IPS DF 6.9 (cell line): ENCODE measurements at places on chromosomes 6 and 20.

DNA sequence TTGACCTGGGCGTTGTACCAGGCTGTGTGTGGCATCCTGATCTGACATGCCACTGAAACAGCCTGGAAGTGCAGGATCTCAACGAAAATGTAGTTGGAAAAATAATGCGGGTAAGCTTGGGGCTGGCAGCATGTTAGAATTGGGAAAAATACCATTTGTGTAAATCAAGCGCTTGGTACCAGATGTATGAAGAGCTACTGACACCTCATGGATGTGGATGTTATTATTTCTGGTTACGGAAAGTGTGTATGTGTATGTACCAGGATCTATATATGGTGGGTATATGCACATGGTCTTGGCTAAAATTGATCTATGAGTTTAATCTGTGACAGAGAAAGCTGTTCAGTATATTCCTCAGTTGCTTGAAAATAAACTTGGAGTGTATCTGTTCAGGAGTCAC is 22.7 kb downstream of the HIVEP1 start:
- DNase-seq = no peak

DNA sequence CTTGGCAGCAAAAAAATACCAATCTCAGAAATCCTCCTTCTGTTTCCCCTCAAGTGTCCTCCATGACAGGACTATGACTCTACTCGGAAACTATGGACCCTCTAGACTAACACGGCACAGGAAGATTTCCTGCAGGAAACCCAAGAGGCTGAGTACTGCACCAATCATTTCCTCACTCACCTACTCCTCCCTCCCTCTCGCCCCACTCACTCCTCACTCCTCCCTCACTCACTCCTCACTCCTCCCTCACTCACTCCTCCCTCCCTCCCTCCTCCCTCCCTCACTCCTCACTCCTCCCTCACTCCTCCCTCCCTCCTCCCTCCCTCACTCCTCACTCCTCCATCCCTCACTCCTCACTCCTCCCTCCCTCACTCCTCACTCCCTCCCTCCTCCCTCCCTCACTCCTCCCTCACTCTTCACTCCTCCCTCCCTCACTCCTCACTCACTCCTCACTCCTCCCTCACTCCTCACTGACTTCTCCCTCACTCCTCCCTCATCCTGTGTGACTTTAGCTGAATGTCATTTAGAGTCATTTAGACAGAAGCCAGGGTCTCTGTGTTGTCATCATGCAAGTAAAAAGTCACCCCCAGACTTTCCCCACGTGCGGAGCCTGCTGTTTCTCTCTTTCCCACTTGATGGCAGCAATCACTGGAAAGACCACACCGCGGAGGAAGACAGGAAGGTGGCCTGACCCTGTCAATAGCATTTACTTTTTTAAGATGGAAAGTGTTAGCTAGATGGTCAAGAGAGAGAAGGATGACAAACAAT is 226.8 kb upstream of the PDE10A start:
- DNase-seq = peak; percentile 39

GRCh38 chr6:141056945-141057625 is 1075.6 kb upstream of the GJE1 start:
- no peak for DNase-seq

DNA sequence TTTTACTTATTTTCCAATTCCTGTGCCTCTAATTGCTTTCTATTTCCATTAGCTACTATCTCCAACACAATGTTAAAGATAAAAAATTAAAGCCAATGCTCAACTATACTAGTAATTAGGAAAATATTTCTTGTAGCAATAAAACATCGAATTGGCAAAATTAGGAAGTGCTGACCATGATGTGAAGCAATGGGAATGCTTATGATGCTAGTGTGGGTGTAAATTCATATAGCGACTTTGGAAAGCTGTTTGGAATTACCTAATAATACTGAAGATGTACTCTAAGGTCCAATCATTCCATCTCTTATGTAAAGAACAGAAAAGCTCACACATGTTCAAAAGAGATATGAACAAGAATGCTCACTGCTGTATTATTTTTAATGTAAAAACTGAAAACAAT is 78.2 kb downstream of the UBE3D start:
- no peak for DNase-seq

DNA sequence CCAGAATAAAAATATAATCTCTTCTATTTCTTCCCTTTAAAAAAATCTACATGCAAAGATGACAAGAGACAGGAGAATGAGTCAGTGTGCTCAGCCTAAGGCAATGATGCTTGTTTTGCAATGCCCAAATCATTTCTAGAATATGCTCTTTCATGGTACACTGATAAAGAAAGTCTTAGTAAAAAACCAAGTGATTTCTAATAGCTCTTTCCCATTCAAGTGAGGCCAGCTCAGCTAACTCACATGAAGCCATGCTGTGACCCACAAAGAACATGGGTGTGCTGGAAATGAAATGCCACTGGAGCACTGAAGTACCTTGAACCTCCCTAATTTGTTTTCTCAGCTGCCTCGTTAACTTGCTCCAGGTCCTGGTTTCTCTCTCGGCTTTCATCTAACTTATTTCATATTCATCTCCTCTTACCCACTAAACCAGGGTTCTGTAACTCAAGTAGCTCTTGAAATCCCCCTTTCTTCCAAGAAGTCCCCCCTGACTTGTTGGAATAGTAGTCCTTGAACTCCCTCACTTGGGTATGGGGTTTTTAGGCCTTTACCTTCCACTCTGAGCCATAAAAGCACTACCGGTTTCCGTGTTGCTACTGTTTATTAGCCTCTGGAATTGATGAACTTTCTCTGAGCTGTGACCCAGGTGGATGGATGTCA is 92.7 kb downstream of the IRF4 start:
- DNase-seq = no peak

- no peak for DNase-seq
Measured at GRCh38 chr20:35673884-35674283, 9.2 kb upstream of the CPNE1 start.

DNA sequence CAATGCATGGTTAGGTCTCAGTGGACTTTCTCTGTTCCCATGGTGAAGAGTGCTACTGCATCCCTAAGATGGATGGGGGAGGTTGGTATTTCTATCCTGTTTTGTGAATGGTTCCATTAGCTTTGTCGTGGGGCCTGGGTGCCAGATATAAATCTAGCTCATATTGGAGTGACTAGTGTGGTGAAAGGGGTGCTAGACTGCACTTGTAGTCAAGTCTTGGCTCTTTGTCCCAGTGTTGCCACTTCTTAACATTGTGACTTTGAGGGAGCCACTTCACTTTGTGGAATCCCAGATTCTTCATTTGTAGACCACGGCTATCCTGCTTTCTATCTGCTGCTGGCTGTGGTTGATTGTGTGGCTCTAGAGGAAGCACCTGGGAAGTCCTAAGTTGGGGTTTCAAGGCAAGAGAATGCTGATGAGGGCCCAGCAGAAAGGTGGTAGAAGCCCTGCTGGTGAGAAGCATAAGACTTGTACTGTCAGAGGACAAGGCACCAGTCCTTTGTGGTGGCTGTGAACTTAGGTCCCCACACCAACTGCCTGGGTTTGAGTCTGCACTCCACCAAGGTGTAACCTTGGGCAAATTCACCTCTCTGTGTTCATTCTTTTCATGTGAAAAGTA is 44.1 kb downstream of the VAPB start:
- DNase-seq = no peak

DNA sequence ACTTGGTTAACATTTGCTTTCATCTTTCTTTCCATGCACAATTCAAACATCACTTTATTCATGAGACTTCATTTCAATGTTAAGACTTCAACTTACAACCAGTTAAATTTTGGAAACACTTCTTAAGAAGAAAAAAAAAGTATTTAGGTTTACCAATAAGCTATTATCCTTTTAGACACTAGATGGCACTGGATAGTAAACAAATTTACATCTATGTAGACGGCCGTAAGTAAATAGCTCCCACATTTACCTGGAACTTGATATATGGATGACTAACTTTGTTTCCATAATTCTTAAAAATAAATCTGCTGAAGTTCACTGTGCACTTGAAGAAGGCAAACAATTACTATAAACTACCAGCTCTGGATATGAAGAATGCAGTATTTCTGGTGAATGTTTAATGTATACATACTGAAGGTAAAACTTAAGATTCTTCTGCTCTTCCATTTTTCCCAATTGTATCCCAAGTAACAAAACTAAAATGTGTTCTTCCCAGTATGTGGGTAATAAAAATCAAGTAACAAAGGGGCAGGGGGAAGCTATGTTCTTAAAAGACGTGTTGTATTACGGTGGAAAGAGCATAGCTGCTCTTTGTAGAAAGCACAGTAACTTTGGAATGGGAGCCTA is 130.6 kb upstream of the C6orf118 start:
- DNase-seq = no peak

GRCh38 chr6:65667916-65668656 is 38.9 kb downstream of the EYS start:
- no peak for DNase-seq

GRCh38 chr6:168208854-168209253 is 110.7 kb downstream of the DACT2 start:
- peak; percentile 55 for DNase-seq

- no peak for DNase-seq
Measured at GRCh38 chr6:160022793-160023192, 53.9 kb downstream of the IGF2R start.

- no peak for DNase-seq
Measured at GRCh38 chr6:134466771-134467525, 149.0 kb upstream of the SGK1 start.

DNA sequence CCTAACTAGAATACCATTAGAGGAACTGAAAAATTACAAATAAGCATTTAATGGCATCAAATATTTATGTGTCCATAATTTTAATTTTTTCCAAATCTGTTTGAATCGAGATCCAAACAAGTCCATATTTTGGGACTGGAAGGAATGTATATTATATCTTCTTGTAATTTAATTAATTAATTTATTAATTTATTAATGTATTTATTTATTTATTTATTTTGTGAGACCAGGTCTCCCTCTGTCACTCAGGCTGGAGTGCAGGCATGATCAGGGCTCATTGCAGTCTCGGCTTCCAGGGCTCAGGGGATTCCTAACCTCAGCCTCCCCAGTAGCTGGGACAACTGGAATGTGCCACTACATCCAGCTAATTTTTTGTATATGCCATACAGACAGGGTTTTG is 453.6 kb downstream of the PRKN start:
- no peak for DNase-seq

DNA sequence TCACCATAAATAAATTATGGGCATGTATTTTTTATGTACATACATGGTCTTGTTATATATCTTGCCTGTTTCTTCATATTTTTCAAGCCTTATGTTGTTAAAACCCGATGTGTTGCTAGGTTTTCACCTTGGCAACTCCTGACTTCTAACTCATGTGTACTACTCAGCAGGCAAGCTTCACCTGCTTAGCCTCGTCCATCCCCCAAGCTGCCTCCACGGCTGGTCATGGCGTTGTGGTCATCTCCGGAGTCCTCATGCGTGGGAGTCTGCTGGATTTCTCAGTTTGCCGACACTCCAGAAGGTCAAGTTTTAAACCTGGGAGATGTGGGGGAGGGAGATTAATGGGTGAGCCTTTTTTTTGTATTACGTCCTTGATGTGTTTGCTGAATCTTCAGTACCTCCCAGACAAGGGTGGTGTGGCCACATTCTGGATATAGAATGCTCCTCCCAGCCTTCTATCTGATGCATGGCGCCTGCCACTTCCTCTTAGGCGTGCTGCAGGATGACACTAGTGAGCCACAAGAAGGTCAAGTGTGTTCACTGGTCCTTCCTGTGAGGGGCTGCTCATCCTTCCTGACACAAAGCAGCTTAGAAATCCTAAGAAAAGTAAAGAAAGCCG is 26.6 kb upstream of the EDN3 start:
- DNase-seq = no peak

DNA sequence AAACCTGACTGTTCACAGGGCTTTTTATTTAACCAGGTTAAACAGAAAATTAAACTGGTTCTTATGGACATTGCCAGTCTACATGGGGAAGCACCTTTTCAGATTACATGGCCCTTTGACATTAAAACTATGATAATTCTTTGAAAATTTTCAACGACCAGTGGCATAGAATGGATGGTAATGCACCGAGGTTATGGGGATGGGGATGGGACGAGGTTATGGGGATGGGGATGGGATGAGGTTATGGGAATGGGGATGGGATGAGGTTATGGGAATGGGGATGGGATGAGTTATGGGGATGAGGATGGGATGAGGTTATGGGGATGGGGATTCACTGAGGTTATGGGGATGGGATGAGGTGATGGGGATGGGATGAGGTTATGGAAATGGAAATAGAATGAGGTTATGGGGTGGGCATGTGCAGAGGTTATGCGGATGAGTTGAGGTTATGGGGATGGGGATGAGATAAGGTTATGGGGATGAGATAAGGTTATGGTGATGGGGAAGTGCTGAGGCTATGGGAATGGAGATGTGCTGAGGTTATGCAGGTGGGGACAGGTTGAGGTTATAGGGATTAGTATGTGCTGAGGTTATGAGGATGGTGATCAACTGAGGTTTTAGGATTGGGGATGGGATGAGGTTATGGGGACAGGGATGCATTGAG is 541.9 kb downstream of the CDH26 start:
- DNase-seq = no peak

GRCh38 chr20:17859616-17860232 is 108.9 kb downstream of the SNX5 start:
- DNase-seq = no peak

DNA sequence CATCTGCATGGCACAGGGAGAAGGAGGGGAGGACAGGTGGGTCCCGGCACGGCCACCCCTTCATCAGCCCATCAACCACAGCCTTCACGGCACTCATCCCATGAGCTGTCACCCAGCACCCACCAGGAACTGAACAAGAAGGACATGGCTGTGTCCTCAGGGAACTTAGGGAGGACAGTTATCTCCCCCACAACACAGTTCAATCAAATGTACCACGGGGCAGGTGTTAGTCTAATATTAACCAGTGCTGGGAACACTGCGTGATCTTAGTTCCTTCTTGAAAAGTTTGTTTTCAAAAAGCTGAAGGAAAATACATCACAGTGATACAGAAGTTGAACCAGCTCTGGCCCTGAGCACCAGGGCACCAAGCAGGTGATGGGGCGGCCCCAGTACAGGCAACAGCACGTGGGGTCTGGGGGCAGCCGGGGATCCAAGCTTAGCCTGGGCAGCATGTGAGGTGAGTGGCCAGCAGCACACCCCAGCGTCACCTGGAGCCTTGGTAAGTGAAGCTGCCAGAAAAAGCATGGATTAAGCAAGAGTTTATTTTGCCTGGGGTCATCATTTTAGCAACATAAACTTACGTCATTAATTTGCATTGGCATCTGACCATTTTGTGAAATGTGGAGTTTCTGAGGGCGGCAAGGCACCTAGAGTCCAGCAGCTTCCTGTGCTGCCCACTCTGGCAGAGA is 35.5 kb upstream of the AFDN start:
- no peak for DNase-seq

DNA sequence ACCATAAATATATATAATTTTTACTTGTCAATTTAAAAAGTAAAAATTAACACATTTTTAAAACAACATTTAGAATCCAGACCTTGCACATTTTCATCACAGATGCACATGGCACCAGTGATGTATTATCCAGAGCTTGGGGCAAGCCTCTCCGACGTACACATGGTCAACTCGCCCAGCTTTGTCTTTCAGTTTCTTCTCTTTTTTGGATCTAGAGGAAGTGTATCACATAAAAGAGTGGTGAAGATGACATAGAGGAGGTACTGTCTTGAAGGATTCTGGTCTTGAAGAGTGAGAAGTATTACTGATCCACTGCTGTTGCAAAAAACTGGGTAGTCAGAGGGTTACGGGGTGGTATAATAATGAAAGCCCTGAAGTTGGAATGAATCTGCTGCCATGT is 46.9 kb upstream of the TAB2 start:
- no peak for DNase-seq
